Vagina (tissue), 2 donors: ENCODE measurements at places on chromosomes 13 and 19.

DNA sequence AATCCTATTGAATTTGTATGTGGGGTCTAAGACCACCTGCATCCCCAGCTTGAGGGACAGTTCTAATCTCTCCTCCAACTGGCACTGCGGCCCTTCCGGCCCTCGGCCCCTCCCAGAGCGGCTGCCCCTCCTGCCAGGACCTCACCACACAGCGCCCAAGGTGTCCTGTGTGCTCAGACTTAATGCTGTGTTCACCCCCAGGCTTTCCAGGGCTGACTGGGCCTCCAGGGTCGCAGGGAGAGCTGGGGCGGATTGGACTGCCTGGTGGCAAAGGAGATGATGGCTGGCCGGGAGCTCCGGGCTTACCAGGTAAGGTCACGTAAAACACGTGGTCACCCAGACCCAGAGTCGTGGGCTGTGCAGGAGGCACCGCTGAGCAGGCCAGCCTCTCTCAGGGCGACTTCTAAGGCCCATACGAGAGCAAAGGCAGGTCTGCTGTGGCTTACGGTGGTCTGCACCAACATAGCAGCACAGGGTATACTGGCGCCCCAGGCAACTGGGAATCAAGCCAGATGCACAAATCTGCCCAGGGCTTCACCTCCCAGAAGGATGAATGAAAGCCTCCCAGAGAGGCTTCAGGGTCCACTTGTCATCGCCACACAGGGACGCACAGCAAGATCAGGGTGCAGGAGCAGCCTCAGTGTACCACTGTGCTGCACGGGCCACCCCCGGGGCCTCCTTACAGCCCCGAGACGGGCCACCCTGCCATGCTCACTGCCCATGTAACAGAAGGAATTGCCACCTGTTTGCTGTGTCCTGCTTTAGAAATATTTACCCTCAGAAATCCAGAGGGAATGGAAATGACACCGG, 69.4 kb downstream of the RAB20 start:
- no peak for DNase-seq

GRCh38 chr13:88042489-88042888, 371.3 kb downstream of the SLITRK5 start:
- no peak for DNase-seq

DNA sequence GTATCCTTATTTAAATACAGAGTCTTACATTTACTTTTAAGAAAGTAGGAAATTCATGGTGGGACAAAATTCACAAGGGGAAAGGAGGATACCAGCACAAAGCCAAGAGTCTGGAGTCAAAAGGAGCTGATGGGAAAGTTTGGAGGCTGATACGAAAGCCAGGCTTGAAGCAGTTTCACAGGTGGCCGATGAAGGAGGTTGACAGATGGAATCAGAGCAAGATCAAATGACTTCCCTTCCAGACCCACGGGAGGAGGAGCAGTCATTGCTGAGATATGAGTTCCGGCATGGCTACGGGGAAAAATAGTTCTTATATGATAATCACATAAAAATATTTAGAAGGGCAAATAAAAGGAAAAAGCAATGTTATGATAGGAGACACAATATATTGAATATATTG, 65.0 kb downstream of the DGKH start:
- no peak for DNase-seq

DNA sequence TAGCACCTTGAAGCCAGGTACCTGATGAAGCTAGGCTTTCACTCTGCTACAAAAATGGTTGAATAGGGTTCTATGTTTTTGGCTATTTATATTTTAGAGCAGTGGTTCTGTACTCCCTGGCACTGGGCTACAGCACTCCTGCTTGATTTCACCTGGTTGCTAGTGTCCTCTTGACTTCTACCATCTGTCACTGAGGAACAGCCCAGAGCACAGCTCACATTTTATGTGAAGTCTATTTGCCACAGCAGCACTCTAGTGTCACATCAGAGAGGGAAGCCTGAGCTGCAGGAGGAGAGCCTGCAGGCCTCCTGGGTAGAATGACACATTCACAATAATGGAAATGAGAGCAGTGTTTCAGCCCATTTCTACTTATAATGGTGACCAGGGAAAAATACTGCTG, 184.2 kb downstream of the ZNF486 start:
- DNase-seq, result no peak

GRCh38 chr13:33280923-33281322, 4.6 kb downstream of the STARD13 start:
- DNase-seq, result no peak

DNA sequence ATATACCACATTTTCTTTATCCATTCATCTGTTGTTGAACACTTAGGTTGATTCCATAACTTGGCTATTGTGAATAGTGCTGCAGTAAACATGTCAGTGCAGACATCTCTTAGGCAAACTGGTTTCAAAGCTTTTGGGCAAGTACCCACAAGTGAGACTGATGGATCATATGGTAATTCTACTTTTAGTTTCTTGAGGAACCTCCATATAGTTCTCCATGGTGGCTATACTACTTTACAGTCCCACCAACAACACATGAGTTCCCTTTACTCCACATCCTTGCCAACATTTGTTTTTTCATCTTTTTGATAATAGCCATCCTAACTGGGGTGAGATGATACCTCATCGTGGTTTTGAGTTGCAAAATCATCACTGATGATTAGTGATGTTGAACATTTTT, 8.5 kb downstream of the CYSLTR2 start:
- no peak for DNase-seq

DNA sequence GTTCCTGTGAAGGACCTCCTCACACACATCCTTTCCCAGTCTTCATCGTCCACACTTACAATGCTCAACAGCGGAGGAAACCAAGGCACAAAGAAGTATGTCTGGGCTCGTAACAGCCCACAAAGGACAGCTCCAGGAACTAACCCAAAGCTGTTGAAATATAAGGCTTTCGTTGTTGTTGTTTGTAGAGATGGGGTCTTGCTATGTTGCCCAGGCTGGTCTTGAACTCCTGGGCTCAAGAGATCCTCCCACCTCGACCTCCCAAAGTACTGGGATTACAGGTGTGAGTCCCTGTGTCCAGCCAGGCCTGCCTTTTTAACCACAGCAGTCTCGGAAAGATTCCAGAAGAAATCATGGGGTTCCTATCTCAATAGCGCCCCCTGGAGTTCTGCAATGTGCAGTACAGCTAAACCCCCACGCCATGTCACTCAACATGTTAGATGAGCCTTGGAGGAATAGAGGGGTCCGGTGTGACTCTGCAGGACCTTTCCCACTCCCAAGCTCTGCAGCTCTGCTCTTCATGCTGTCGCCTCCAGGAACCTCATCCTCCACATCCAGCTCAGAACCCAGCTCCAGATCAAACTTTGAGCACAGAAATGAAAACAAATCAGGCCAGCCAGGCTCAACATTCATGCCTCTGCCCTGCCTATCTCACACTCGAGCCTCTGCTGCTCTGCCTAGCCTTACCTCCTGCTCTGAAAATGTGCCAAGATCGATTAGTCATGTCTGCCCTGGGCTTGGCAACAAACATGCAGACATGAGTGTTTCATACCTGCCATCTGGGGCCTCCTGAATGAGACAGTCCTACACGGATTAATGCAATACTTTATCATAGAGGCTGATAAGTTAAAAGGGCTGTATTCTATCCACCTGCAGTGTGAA, 7.5 kb downstream of the PLA2G4C start:
- no peak for DNase-seq

GRCh38 chr19:17985037-17985818, 18.3 kb downstream of the KCNN1 start:
- no peak for DNase-seq

- DNase-seq, result no peak
These were observed 65.2 kb downstream of the DACH1 start for GRCh38 chr13:71801781-71802180.

- DNase-seq, result no peak
These were observed 112.8 kb downstream of the NALCN start for GRCh38 chr13:101303521-101303920.

DNA sequence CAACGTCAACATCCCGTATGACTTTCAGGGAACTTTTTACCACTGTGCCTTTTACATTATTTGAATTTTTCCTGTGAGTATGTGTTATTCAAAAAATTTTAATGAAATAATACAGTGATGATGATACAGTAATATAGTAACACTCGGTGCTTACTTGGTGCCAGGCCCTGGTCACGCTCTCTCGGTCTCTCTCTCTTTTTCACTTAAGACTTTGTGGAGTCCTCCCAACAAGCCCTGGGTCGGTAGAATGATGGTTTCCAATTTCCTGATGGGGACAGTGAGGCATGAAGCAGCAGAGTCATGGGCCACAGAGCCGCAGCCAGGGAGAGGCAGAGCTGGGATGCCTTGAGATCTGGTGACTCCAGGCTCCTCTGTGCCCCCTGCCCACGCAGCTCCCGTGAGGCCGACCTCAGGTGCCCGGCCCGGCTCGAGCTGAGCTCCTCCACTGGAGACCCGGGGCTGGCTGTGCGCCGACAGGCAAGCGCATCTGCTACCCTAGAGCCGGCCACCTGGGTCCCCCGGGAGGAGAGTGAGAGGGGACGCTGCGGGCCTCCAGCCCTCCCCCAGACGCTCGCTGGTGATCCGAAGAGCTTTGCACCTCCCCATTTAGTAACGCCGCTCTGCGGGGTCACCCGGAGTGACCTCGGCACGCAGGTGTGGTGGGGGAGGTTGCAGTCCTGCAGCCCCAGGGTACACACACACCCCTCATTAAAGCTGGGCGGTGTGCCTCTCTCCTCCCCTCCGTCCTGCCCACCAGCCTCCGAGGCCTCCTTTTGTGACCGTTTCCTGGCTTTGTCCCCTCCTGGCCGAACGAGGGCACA, 4.4 kb upstream of the SBK3 start:
- DNase-seq, result no peak

- no peak for DNase-seq
These were observed 598.0 kb downstream of the EFNB2 start for GRCh38 chr13:105937451-105937850.

DNA sequence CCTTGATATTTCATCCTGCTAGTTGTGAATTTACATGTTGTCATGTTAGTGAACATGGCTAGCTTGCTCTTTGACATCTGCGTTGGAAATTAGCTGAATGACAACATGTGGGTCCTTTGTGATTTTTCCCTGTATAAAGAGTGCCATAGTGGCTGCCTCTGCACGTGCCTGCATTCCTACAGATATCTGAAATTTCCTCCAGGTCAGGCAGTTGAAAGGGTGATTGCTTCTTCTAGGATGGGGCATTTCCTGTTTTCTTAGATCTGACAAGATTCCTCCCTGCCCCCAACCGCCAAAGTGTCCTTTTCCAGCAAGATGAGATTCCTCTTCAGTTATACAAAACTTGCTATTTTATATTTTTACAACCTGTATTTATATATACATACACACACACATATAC, 8.8 kb downstream of the ZNF525 start:
- DNase-seq, result no peak

DNA sequence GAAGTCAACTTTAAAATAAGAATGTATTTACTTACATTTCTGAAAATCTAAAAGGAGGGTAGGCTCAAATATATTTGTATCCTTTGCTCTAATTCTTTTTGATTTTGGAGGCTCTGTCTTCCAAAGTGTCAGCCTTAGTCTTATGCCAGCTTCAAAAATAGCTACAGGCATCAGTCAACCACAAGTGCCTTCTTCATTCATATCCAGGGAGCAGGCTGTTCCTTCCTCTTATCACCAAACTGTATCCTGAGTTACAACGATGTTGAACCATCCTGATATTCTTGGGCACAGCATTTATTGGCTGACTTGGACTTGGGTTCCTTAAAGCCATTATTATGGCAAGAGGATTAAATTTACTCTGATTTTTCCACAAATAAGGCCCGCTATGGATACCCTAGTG, 1161.3 kb downstream of the PCDH17 start:
- no peak for DNase-seq

GRCh38 chr19:5588441-5588840, 20.7 kb upstream of the TINCR start:
- no peak for DNase-seq

- DNase-seq, result no peak
These were observed 25.5 kb downstream of the FGF21 start for GRCh38 chr19:48780631-48781391.

DNA sequence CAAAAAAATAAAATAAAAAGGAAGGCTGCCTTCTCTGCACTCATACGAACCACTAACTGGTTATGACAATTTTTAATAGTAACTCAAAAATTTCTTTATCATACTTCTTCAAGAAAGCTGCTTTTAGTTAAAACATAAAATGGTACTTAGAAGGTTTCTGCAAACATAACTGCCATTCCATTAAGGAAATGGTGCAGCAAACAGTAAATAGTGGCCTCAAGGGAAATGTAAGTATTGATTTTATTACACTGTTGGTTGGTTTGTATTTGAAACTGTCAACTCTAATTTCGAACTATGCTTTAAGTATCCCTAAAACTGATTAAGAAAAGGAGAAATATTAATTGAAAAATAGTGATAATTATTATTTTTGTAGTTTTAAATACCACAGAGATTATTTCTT, 278.0 kb downstream of the DACH1 start:
- DNase-seq, result no peak

GRCh38 chr13:109140479-109141349, 511.3 kb downstream of the MYO16 start:
- no peak for DNase-seq

DNA sequence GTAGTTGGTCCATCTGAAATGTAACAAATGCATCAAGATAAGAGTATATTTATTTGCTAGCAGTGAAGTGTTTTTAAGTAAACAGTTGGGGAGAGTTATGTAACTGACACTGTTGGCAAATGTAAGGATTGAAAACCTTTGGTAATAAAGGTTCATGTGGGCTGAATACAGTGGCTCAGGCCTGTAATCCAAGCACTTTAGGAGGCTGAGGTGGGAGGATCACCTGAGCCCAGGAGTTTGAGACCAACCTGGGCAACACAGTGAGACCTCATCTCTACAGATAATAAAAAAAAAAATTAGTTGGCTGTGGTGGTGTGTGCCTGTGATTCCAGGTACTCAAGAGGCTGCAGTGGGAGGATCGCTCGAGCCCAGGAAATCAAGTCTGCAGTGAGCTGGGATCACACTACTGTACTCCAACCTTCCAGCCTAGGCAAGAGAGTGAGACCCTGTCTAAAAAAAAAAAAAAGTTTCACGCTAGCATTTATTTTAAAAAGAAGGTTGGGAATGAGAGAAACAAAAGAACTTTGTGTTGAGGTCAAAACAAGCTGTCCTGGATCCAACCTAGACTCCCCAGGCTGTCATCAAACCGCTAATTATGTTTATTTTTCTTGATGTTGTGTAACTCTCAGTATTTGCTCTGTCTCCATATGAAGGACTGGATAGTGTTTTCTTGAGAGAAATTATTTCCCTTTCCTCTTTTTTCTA, 20.7 kb downstream of the SETDB2 start:
- DNase-seq, result no peak

GRCh38 chr13:37791699-37792098, 77.9 kb downstream of the TRPC4 start:
- DNase-seq, result no peak
